DMS79 (cell line): ENCODE measurements at places on chromosomes 11 and 22.

DNA sequence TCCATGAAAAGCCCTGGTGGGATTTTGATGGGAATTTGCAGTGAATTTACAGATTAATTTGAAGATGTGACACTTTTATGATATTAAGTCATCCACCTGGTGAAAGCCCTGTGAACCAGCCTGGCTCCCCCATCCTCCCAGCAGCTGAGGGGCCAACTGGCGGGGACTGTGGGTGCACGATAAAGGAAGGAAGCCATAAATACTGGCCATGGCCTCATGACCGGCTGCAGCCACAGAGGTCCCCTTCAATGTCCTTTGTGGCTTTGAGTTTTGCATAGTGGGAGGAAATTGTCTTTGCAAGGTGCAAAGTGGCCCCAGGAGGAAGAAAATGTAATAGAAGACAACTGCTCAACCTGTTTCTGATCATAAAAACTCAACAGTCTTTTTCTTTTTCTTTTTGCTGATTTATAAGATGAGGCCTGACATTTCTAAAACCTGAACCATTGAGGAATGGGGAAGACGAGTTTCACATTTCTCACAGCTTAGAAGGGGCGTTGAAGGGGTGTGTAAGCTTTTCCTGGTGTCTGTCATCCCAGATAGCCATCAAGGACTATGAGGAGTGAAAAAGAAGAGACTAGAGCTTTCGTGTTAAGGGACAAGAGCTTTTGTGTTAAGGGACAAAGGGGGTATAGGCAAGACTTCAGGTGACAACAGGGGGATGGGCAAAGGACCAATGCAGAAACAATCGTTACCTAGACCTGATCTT is 6.3 kb upstream of the NDUFV1 start:
- no peak for DNase-seq

- DNase-seq = no peak
Observed at GRCh38 chr11:96303064-96303463, 39.9 kb downstream of the MAML2 start.

DNA sequence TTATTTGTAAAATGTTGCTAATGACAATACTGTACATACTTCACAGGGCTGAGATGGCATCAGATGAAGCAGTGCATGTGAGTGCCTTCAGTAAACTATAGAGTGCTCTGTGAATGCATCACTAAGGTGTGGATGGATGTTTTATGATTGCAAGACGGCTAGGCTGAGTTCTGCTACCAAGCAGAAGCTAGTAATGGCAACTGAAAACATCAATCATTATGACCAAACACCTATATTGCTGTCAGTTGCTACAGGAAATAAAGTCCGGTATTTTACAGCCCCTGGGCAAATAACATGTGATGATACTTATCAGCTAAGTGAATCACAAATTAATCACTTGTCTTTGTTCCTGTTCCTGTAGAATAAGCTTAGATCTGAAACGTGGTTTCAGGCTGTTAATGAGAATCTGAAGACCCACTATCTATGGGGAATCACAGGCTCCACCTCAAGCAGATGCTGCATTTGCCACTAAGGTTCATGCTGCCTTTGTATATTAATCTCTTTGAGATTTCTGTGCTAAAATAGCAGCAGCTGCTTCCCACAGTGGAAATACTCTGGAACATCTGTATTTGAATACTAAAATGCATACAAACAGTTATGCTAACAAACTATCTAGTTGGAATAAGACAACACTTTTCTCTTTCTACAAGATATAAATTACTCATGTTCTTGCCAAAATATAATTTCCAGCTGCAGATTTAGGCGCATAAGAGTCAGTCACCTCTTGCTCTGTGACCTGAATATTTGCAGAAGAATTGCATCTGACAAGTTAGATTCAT is 254.0 kb upstream of the PITPNB start:
- no peak for DNase-seq

DNA sequence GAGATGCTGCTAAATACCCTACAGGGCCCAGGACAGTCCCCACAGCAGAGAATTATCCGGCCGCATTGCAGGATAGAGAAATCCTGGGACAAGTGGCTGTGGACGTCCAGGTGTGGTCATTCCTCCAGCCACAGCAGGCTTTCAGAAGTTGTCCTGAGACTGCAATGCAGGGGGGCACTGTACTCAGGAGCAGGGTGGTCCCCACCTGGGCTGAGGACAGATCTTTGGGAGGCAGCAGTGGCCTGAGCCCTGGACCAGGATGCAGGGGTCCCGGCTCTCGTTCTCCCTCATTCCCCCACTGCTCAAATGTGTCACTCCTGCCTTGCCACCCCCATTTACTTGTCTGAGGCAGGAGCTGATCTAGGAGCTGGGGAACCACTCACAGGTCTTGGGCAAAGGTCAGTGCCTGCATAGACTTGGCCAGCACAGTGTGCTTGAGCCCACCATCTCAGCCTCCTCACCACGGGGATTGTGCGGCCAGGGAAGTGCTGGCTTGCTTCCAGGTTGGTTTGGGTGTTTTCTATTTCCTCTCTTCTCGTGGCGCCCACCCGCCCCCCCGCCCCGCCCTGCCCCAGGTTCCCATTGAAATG is 15.3 kb downstream of the LINC01488 start:
- DNase-seq = no peak

GRCh38 chr22:17264321-17265052 is 45.3 kb upstream of the ADA2 start:
- peak; percentile 30 for DNase-seq

DNA sequence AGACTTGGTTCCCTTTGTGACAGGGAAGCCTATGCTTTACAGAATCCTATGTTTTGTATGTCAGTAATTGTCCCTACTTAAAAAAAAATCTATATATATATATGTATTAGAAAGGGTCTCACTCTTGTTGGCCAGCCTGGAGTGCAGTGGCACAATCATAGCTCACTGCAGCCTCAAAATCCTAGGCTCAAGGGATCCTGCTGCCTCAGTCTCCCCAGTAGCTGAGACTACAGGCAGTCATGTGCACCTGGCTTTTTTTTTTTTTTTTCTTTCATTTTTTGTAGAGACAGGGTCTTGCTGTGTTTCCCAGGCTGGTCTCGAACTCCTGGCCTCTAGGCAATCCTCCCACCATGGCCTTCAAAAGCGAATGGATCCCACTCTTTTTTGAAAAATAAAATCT is 2.1 kb upstream of the NEAT1 start:
- no peak for DNase-seq

GRCh38 chr22:32319861-32320406 is 37.7 kb upstream of the RFPL3 start:
- no peak for DNase-seq

DNA sequence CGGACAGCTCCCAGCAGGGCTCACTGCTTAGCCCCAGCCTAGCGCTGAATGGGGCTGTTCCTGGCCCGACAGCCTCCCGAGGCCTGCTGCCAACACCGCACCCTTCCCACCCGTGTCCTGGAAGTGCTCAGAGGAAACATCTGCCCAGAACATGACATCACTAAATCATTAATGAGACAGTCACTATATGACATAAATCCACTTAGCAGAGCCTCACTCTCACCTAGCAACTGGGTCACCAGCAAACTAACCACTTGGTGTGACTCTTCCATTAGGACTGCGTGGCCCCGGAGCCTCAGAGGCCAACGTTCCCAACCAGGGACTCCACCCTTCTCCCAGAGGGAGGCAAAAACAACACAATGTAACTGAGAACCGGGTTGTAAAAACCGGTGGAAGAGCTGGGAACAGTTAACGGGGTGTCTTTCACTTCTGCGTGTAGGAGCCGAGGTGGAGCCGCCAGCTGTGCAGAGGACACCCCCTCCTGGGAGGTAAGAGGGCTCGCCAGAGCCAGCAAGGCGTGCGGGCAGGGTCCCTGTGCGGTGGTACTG is 21.4 kb upstream of the PACSIN2 start:
- no peak for DNase-seq

- peak; percentile 82 for DNase-seq
Observed at GRCh38 chr22:42321908-42322561, 51.6 kb upstream of the TCF20 start.

DNA sequence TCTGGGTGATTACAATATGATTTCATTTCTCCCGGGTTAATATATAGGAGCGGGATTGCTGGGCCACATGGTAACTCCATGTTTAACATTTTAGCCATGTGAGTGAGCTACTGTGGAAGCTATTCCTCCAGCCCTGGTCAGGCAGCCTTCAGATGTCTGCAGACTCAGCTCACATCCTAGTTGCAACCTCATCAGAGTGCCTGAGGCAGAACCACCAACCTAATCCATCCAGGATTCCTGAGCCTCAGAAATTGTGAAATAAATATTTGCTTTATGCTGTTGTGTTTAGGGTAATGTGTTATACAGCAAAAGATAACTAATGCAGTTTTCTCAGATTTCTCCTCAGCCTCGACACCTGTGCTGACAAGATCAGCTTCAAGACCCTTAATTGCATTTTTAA is 676.8 kb downstream of the OPCML start:
- DNase-seq = no peak

GRCh38 chr11:108734956-108735559 is 70.2 kb downstream of the DDX10 start:
- no peak for DNase-seq

DNA sequence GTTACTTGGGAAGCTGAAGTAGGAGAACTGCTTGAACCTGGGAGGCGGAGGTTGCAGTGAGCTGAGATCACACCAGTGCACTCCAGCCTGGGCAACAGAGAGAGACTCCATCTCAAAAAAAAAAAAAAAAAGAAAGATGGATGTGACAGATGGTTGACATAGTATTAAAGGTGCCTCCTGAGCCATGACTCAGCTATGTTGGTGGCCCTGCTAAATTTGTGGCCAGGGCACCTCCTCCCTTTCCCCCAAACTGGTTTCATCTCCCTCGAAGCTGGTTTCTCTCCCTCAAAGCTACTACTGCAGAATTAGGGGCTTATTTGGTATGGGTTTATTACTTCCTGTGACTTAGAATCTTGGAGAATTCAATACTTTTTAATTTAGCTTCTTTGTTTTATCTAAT is 31.5 kb downstream of the SDHD start:
- DNase-seq = no peak

DNA sequence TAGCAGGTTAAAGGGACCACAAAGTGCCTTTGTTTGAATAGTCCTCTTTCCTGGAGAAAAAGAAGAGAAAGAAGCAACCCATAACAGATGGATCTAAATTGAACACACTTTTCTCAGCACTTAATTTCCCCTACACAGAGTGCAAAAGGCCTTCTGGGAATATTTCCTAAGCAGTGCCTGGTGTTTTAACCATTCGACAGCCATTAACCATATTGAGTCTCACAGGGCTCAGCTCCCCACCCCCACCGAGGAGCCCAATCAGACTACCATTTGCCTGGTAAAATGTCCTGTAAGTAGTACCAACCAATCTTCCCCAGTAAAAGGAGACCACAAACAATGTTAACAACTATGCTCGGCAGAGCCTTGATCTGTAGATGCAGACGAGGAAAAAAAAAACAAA is 40.7 kb upstream of the SLC6A5 start:
- no peak for DNase-seq

DNA sequence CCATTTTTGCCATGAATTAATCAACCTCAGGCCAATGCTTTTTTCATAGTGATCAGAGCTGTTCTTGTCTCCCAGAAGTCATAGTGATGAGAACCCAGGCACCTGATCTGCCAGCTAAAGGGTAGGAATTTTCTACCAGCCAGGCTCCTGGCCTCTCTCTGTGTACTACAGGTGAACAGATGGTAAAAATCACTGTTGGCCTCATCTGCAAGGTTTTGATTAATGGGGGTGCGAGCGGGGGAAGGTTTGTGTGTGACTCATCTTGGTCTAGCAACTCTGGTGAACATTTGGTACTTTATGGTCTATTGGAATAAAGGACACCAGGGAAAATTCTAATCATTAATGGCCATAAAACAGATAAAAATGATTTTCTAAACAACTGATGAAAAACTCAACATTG is 14.4 kb upstream of the APOL4 start:
- DNase-seq = no peak

DNA sequence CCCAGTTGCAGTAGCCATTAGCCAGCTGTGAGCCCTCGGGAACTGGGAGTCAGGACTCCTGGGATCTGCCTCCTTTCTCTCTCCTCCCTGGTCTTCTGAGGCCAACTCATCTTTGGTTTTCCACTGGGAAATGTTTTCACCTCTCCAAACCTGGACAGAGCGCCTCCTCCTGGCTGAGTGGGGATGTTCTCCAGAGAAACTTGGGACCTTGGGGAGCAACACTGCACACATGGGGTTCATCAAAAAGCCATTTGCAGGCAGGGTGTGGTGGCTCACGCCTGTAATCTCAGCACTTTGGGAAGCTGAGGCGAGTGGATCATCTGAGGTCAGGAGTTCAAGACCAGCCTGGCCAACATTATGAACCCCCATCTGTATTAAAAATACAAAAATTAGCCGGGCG is 145.4 kb downstream of the NECTIN1 start:
- DNase-seq = no peak

GRCh38 chr11:75652936-75653335 is 15.9 kb downstream of the MAP6 start:
- no peak for DNase-seq

DNA sequence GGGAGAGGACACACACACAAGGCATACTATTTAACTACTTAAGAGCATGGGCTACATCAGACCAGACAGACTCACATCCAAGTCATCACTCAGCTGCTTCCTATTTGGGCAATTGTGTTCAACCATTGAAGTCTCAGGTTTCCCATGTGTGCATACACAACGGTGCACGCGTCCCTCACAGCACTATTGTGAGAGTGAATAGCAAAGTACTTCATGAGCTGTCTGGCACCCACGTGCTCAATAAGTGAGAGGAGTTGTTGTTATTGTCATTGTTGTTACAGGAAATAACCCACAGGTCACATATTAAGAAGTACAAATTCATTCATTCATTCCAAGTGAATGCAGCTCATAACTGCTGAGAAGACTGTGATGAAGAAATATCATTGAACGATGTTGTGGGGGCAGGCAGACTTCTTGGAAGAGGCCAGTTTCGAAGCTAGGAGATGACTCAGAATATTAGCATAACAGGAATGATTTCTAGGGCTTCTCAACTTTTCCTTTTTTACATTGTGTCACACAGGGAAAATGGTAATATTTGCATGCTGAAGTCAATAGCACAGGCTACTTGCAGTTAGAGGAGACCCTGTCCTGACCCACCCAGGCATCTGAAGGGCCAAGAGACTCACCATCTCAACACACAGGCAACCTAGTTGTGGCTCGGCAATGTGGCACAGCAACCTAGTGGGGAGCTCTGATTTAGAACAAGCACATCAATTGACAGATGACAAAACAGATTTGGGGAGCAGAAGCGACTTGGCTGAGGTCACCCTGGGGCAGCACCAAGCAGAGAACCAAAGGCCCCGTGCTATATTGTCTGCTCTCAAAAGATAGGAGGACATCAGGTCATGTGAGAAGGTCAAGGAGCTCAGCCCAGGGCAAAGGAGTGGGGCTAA is 606.0 kb downstream of the BUD13 start:
- DNase-seq = no peak

GRCh38 chr11:100190395-100190794 is 496.7 kb upstream of the ARHGAP42 start:
- DNase-seq = no peak

- no peak for DNase-seq
Observed at GRCh38 chr22:43213962-43214361, 27.0 kb upstream of the TTLL12 start.
